Activated naive CD8-positive, alpha-beta T cell treated with anti-CD3 and anti-CD28 coated beads, Interleukin-2, amount 10 ng/mL, durations not matched to agents 7 days and 5 days (primary cell): ENCODE measurements at places on chromosomes 11 and 22. TPM values are rescaled to one million over a fixed set of nuclear protein-coding genes. Genes with fewer than 3 reads are reported as not detected.

WNT11 gene
- total RNA-seq: 1.4 TPM

DNA sequence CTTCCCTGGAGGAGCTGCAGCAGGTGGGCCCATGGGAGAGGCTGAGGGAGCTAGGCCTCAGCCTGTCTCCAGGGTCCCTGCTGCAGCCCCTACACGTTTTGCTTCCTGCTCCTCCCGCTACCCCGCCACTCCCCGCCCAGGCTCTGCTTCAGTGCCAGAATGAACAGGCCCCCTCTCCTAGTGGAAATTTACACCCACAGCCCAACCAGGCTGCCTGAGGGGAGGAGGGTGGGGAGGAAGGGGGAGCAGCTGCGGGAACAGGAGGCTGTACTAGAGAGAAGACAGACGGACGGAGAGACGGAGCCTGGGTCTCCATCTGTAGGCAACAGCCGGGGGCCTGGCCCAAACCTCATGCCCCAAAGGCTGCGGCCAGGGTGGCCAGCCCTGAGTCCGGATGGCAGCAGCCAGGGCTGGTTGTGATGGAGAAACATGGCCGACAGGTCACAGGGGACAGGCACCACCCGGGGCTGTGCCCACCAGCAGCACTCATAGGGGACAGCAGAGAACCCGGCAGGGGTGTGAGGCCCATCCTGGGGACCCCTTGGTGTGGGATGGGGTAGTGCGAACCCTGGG lies 20.6 kb downstream of the FLRT1 start:
- no peak overlapping the region for H3K4me3 ChIP-seq
- DNase-seq: no peak
- H3K27me3 ChIP-seq: peaks cover 10% of the 10 kb centered on the region
- H3K4me1 ChIP-seq: peaks cover 4% of the 10 kb centered on the region
- no peaks in the 10 kb centered on the region for H3K36me3 ChIP-seq

KRTAP5-7 gene
- not detected for total RNA-seq

GLYATL2 gene
- not detected for total RNA-seq

- H3K36me3 ChIP-seq: peaks cover 8% of the 10 kb centered on the region
- no peak for DNase-seq
- no peaks in the 10 kb centered on the region for H3K27me3 ChIP-seq
- H3K4me3 ChIP-seq: no peak overlapping the region
- H3K4me1 ChIP-seq: peaks cover 20% of the 10 kb centered on the region
Observed at GRCh38 chr11:76131142-76131541, 75.2 kb downstream of the WNT11 start.

- H3K4me3 ChIP-seq: no peak overlapping the region
- H3K27ac ChIP-seq: no peak overlapping the region
- no peak for DNase-seq
- no peaks in the 10 kb centered on the region for H3K4me1 ChIP-seq
- H3K36me3 ChIP-seq: no peaks in the 10 kb centered on the region
Observed at GRCh38 chr11:97123237-97123636, 733.4 kb downstream of the JRKL start.

- no peak overlapping the region for H3K27ac ChIP-seq
- no peaks in the 10 kb centered on the region for H3K27me3 ChIP-seq
- H3K4me1 ChIP-seq: no peaks in the 10 kb centered on the region
- no peak overlapping the region for H3K4me3 ChIP-seq
Observed at GRCh38 chr11:19187833-19188258, 13.9 kb downstream of the CSRP3 start.
